ENCODE measurements at places on chromosomes 5 and 9.

- DNase-seq = peak; percentile 16
Measured at GRCh38 chr5:79236362-79236969, 535 bp downstream of the JMY start.

DNA sequence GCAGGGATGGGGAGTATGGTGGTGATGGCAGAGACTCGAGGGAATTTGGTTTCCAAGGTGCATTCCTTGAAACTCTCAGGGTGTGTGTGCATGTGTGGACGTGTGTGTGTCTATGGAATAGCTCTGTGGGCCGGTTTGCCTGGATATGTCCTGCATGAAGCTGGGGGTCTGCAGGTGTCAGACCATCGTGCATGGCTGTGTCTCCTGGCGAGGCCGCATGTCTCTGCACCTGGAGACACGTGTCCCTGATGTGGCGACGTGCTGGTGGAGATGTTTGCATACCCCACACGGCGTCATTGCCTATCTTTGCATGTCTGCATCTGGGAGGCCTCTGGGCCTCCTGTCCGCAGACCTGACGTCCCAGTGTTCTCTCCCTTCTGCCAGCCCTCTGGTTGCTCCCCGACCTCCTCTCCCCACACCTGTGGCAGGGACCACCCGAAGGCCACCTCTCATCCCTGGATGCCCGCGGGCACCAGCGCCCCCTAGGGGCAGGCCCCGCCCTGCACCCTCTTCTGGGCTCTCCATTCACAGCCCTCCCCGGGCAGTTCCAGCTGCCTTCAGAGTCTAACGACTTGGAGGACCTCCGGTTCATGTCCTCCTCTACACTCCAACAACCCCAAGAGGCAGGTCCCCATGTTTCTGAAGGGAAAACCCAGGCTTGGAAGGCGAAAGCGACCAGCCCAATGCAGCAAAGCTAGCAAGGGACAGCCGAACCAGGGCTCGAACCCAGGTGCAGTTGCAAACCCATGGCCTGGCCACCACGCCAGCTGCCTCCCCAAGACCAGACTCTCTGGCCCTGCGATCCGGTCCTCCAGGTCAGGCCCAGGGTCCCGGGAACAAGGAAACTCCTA is 88.6 kb downstream of the LMX1B start:
- DNase-seq = peak; percentile 39

DNA sequence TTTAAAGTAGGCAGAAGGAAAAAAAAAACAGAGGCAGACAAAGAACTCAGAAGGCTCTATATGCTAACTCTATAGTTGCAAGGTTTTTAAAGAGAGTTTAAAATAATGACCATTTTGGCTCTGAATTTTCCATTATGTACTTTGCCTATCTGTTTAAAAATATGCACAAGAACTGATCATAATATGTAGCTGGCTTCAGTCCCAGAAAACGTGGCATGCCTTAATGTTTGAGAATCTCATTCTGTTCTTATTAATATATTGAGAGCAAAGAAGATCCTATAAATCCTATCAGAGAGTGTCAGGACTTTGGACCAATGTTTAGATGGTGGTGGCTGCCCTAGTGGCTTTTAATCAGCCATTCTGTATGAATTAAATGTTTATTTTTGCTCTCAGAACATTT is 121.5 kb downstream of the JMY start:
- DNase-seq = no peak

DNA sequence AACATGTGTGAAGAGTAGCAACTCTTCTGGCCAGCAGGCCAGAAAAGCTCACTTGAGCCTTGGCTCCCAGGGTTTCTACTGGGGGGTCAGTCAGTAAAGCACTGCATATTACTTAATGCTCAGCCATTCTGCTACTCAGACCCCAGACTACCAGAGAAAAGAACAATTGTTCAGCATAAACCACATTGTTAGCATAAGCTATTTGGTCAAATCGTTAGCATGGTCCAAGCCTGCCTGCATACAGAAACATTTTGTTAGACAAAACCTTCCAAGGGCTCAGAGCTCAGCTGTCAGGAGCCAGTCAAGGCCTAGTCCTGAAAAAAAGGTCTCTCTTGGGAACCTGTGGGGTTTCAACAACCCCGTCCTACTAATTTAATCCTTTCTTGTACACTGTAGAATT is 449.3 kb downstream of the PRR16 start:
- no peak for DNase-seq

DNA sequence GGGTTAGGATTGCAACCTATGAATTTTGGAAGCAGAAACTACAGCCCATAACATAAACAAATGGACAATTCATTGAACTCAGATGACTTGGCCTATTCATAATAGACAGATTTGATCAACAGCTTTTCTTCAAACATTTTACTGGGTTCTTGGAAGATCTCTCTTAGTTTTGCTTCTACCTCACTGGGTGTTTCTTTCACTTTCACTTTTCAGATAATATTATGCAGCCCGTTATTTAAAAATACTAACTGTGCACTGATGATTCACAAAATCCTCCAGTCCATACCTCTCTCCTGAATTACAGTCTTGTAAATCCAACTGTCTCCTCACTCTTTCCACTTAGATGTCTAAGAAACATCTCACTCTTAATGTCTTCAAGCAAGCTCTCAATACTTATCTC is 183.5 kb upstream of the IRX1 start:
- no peak for DNase-seq

- DNase-seq = no peak
Measured at GRCh38 chr5:23496576-23496975, 10.8 kb upstream of the PRDM9 start.

DNA sequence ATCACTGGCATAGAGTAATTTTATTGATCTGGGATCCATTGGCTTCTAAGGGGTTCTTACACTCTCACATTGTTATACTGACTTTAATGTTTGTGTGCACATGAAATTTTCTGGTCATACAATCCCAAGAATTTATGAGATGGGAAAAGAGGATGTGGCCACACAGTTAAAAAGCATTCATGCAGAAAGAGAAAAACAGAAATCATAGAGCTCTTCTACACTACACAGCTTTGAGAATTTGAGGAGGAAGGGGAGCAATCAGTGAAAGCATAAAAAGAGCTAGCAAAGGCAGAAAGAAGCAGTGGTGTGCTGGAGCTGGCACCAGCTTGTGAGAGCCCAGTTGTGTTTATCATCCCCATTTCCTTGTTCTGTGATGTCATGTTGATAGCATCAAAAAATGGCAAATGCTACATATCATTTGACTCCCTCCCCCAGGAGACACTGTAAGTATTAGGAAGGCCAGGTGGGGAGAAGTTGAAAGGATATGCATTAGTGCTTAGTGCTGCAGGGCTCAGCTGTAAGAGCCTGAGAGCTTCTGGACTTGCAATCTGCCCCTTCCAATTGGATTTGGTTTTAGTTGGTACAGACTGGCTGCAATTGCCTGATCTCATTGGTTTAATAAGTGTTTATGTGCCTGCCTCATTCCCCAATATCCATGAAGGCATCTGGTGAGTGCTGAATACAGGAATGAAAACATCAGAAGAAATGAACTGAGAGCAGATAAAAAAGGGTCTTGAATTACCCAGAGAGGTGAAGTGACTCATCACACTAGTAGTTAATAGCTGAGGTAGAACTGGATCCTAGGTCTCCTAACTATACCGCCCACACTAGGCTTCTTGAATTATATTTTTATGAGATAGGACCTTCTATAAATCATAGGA is 30.9 kb downstream of the RHOBTB3 start:
- no peak for DNase-seq

GRCh38 chr5:66585291-66585690 is 10.9 kb upstream of the MAST4 start:
- no peak for DNase-seq

DNA sequence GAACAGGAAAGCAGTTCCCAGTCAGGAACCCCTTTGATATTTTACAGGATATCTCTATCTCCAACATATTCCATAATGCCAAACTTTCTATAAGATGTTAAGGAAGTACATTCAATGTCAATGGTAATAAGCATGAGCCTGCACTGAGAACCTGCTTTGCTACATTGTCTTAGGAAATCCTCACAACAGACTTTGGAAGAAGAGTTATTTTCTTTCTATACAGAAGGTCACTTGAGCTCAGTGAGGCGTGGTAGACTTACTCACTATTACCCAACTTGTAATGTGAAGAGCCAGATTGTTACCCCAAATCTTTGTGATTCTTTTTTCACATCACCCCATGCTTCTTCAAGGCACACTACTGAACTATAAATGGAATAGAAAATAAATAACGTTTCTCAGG is 435.9 kb downstream of the DNAH5 start:
- DNase-seq = no peak

DNA sequence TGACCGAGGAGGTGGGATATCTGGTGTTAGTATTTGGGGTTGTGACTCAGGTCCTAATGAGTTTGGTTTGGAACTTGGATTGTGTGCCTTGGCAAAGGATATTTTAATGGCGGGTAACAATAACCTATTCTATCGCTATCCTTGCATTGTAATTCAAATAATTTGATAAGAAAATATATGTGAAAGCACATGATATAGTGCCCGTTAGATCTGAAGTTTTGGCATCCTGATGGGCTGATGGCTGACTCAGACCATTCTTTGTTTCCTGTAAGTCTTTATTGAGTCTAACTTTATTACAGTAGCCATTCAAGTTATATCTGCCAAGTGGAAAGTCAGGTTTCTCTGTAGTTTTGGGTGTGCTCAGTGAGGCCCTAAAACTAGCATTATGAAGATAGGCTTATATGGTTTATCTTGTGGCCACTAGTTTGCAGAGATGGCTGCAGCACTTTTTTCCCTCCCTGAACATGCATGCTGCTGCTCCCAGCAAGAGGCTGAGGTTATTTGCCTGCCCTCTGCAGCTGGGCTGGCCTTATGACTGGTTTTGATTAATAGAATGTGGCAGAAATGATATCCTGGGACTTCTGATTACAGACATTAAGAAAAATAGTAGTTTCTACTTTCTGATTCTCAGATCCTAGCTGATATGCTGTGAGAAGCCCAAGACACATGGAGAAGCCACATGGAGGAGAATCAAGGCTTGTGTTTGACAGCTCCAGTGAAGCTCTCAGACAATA is 46.6 kb downstream of the CFAP95 start:
- no peak for DNase-seq

- DNase-seq = no peak
Measured at GRCh38 chr9:642014-642413, 199.5 kb upstream of the DMRT1 start.

GRCh38 chr9:114362394-114362793 is 25.4 kb downstream of the AKNA start:
- DNase-seq = no peak

GRCh38 chr5:14064841-14065240 is 78.3 kb upstream of the TRIO start:
- DNase-seq = no peak

DNA sequence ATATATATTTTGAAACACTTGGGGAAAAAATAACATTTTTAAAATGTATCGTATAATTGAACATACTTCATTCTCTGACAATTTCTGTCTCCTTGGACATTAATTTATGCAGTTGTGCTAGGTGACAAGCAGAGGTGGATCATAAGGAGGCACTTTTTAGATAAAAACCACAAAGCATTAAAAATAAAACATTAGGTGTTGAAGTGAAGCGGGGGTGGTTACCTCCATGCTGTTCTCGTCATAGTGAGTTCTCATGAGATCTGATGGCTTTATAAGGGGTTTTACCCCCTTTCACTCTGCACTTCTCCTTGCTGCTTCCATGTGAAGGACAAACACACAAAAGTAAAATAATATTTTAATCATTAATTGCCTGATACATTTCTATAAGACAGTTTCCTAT is 11.9 kb upstream of the COX7C start:
- no peak for DNase-seq

DNA sequence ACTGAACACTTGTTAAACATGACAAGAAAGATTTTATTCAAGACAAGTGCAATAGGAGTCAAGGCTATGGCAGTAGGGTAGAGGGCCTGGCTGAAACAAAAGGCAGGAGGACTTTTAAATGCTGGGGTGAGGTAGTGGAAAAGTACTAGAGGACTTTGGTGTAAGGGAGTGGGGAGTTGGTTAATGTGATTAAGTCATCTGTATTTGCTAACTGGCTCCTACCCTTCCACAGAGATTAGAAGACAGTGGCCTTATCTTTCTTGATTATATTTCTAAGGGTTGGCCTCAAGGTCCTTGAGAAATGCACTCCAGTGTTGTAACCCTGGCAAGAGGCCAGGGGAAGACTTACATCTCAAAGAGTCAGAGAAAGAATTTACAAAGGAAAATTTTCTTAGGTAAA is 160.2 kb upstream of the FTMT start:
- no peak for DNase-seq

DNA sequence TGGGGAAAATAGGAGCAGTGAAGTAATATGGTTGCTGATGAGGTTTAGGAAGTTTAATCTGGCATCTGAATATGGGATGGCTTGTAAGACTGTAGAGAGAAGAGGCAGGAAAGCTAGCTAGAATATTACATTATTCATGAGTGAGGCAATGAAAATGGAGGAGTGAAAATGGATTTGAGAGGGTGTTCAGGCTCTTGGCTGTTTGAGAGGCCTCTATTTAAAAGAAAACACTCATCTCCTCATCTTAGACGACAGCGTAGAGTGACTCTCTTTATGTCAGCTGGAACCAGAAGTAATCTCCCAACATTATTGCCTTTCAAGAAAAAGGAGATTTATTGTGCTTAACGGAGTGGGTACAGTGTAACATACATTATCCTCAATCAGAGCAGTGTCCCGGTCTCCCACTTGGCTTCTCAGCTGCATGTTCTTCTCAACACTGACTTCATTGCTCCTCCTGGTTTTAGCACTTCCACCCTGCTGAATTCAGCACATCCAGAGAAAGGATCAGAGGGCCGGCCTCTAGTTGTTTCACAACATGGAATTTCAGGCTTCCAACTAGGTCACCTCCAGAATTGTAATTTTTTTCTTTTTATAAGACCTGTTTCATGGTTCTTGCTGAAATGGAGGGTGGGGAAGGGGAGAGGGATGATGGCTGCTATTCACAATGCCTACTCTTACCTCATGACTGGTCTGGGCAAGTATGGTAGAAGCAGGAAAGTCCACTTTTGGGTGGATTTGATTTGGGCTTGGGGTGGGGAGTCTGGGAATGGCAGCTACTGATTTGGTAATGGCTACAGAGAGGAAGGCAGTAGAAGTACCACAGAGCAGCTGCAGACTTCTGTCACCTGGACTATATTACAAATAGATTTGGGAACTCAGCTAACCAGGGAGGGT is 52.9 kb upstream of the KIAA1958 start:
- no peak for DNase-seq

- DNase-seq = no peak
Measured at GRCh38 chr9:110928599-110928998, 109.7 kb downstream of the LPAR1 start.

DNA sequence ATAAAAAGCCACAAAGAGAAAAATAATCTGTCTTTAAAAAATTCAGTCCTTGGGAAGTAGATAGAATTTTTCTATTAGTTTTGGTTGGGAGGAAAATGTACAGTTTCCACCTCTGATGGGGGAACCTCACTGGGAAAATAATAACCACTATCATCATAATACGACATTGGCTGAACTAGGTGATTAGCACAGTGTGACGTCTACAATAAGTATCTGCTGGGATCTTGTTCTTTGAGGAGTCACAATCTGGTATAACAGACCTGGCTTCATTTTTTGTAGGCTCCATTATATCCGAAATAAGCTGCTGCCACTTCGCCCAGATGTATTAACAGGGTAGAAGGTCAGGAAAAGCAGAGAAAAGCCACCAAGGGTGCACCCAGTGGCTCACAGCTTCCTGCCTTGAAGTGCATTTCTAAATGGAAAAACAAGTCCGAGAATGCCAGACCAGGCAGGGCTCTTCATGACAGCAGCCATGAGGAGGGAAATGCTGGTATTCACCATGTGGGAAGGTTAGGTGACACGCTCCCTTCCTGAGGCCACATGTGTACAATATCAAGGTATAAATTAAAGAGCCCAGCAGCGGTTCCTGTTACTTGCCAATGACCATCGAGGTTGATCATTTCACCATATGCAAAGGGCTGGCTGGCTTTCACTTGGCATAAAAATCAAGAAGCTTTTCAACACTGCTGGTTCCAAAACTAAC is 152.8 kb downstream of the PRELID2 start:
- DNase-seq = no peak
